Posterior vena cava (tissue), 2 donors: ENCODE measurements at places on chromosomes 16 and 17.

DNA sequence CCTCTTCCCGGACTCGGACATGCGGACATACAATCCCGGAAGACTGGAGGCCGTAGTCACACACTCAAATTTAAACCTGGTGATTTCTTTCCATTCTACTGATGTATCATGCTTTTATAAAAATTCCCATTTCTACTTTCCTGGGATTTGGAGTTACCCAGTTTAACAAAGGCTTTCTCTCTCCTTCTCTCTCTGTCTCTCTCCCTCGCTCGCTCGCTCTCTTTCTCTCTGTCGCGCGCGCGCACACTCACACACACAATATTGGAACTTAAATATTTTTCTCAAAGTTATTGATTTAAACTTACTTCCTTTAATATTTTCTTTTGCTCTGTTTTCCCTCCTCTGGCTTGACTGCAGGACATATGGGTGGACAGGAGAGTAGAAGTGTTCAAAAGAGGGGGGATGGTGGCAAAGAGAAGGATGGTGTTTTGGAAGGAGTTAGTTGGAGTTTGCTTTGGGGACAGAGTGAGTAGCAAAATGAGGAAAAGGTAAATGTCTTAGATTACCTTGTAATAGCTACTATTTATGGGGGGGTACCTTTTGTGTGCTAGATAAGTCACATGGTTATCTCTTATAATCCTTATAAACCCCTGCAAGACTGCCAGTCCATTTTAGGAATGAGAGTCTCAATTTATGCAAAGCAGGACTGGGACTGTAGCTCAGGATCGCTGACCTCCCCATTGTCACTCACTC, 878 bp upstream of the TRIM25 start:
- no peak for DNase-seq

GRCh38 chr16:78128913-78129312, 29.5 kb downstream of the WWOX start:
- DNase-seq, result no peak

GRCh38 chr16:49844359-49844758, 11.6 kb downstream of the ZNF423 start:
- no peak for DNase-seq

DNA sequence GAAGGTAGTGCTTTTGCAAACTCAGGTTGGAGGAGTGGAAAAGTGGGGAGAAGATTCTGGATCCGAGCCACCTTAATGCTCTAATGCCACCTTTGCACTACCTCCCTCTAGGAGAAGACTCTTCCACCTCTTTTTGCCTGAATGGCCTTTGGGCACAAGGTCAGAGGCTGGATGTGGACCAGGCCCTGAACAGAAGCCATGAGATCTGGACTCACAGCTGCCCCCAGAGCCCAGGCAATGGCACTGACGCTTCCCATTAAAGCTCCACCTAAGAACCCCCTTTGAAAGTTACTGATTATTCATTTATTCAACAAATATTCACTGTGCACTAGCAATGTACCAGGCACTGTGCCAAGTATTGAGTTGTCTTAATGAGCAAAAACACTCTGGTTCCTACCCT, 3.2 kb downstream of the SHBG start:
- DNase-seq, result no peak

DNA sequence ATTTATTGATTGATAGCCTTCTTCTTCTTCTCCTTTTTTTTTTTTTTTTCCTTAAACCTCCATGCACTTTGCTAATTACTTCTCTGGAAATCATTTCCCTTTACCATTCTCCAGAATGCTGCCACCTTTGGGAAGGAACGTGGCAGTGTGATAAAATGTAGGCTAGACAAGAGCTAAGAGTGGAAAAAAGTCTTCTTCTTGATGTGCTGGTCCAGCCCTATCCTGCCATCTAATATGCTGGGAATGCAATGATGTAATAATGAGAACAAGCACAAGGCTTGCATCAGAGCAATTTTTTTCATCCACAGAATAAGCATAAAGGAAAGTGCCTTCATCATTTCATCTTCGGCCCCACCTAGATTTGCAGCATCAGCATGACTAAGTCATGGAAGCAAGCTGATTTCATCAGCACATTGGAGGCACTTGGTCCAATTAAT, 128.7 kb upstream of the ZFHX3 start:
- DNase-seq, result no peak

- DNase-seq, result no peak
Measured at GRCh38 chr16:3488801-3489200, 6.5 kb downstream of the C16orf90 start.
